ENCODE measurements at places on chromosomes 1 and 21.

DNA sequence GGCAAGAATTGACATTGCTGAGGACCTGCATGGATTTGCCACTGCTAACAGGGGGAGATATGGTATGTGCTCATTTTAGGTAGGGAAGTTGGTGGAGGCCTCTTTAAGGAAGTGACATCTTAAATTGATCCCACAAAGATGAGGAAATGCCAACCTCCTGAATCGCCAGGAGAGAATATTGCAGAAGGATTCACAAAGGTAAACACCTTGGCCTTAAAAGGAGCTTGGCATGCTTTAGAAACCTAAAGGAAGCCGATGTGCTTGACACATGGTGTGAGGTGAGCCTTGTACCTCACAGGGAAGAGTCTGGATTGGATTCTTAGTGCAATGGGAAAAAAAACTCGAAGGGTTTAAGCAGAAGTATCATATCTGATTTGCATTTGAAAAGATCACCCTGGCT is 470.5 kb upstream of the DAB1 start:
- no peak for DNase-seq

DNA sequence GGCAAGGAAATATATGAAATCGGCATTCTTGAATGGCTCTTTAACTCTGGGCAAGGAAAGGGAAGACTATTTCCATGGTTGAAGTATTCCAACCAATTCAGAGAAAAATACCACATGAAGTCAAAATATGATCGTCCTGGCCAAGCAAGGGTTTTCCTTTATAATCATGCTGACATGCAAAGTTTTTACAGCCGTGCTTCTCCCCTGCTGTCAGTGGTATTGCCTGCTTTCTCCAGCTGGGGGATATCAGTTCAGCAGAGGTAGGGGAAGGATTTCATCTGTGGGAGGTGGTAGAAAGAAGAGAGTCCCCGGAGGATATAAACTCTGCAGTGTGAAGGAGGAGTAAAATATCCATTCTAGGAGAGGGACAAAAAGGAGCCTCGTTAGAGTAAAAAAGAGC is 322.8 kb downstream of the PAPPA2 start:
- DNase-seq = peak; percentile 13

DNA sequence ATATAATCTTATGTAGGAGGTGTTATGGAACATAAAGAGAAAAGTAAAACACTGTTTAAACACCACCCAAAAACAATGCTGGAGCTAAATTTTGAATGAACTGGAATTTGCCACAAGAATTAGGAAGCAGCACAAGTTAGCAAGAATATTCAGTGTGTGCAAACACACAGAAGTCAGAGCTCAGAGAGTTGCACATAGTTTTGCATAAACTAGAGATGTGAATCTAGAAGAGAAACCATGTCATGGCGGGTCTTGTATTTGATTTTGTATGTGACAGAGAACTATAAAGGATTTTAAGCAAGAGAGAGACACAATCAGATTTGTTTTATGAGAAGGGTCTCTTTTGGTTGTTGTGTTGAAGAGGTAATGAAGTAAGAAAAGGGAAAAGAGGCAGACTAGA is 38.2 kb downstream of the SELENOF start:
- DNase-seq = no peak

DNA sequence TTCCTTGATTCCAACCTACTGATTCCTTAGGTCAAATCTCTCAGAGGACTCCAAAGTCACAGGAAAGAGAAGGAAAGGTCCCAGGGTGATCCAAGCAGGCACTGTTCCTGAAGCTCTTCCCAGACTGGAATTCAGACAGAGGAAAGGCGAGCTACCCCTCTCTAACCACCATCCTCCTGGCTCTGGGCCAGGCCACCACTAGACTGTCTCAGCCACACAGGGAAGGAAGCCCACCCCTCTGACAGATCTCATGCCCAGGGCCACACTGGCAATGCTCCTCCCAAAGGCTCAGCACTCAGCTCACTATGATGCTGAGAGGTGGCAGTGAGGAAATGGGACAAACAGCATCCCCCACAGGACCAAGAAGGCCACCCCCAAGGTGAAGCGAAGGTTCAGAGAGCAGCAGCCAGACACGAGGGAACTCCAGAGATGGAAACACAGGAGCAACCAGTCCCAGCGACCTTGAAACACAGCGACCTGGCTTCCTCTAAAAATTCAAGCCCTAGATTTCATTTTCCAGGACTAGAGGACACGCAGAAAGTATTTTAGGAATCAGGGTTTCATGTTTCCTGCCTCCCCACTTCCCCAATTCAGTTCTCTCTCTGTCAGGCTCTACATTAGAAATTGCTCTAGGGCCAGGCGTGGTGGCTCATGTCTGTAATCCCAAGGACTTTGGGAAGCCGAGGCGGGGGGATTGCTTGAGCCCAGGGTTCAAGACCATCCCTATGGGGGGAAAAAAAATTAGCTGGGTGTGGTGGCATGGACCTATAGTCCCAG is 18.8 kb downstream of the PIK3C2B start:
- DNase-seq = no peak

- no peak for DNase-seq
These were observed 12.5 kb upstream of the REN start for GRCh38 chr1:204178487-204179281.

DNA sequence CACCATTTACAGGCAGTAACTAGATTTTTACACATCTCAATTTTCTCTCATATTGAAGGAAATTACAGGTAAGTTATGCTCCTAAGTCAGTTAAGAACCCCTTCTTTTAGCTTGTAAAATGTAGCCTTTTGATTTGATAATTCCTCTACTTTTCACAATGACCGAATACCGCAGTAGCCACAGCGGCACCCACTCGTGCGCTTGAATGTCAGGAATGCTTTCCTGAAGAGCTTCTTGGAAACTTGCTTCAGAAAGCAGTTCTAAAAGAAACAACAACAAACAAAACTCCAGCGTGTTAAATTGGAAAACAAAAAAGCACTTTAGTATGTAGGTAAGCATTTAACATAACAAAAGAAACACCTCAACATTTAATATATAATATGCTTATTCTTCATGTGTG is 9.9 kb upstream of the DNTTIP2 start:
- no peak for DNase-seq

- no peak for DNase-seq
These were observed 12.4 kb downstream of the ACBD6 start for GRCh38 chr1:180489976-180490375.

GRCh38 chr1:94723894-94724293 is 96.3 kb upstream of the SLC44A3 start:
- DNase-seq = no peak

DNA sequence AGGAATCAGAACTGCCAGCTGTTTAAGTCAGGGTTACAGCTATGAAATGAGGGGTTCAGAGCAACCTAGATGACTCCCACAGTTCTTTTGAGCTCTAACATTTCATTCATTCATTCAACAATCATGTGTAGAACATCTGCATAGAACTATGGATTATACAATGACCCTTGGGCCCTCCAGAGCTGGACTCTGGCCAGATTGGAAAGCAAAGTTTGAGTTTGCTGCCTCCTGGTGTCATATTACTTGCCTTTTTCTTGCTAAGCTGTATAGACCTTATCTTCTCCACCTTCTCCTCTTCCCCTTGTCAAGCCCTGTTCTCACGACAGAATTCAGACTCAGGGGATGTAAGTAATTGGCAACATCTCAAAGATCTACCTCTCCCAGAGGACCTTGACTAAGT is 4.0 kb downstream of the CASQ2 start:
- DNase-seq = no peak

DNA sequence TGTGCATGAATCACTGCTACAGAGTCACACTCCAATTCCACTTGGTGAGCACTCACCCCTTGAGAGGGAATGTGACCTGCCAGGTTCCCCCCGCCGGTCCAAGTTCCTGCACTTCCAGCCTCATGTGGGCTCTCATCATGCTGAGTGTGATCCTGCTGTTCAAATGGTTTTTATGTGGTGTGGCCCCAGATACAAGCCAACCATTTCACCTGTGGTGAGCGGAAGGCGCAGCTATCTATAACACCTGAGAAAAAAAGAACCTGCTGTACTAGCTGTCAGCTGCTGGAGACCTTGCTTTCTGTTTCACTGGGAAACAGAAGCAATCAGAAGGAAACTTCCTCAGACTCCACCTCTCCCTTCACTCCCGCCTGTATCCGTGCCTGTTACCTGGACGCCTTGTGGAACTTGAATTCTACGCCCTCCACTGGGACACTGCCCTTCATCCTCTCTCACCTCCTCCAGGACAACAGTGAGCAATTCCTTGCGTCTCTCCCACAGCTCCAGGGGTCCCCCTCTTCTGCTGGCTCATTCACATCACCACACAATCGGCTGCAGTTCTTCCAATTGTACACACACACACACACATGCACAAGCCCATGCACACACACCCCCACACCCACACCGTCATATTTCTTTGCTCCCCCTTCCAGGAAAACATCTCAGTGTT is 64.4 kb upstream of the RPL11 start:
- DNase-seq = peak; percentile 42

DNA sequence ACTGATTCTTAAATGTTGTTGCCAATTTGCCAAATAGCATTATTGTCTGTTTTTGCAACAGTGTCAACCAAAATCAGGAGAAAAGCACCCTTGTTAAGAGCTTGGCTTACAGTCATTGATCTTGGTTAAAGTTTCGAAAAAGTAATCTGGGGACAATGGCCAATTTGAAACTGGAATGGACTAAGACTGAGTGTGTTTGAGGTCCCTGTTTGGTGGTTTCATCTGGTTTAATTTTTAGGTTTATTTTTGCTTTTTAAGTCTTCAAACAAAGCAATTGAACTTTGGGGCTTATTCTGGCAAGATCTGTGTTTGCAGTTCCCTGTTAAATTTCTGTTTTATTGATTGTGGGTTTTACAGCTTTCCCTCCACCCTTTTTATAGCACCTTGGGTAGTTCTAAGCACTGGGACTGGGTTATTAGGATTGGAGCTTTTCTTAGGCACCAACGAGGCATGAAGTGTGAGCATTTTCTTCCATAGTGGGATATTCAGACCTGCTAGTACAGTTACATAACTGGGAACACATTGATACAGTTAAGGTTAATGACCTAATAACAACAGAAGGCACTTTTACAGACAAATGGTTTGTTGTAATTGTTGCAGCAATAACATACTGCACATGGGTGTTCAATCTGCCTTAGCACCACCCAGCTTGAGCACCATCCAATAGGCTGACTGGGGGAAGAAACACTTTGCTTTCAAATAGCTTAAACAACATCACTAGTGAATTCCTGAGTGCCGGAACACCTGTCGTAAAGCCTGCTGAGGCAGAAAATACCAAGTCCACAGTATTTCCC is 40.6 kb upstream of the MAP10 start:
- peak; percentile 45 for DNase-seq

GRCh38 chr1:160006312-160006940 is 25.4 kb downstream of the PIGM start:
- DNase-seq = no peak

DNA sequence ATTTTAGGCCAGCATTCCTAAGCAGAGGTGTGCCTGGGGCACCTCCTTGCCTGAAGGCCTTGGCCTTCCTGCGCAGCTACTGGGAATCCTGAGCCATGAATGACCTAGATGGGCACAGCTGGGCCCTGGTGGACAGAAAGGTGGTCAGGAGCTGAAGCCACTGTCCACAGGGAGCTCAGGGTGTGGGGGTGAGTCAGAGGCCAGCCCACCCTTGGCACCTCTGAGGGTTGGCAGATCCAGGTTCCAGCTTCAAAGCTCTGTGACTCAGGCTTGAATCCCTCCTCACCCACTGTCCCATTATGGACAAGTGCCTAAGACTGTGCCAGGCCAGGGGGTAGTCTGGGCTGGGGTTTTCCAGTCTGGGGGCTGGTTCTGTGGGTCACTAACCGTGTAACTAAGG is 6.4 kb upstream of the EDN2 start:
- DNase-seq = no peak

DNA sequence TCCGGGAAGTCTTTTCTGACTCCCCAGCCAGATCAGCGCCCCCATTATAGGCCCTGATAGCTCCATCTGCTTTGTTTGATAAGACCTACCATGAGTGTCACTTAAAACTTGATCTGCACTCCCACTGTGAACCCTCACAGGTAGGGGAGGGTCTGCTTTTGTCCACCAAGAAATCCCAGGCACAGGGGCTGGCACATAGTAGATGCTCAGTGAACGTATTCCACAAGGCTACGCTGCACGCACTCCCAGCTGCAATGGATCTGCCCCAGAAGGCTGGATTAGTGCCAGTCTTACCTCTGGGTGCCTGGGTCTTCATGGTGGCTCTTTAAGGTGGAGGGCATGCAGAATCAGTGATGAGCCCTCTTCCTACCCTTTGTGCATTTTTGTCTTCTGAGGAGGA is 447.1 kb downstream of the PTPRU start:
- no peak for DNase-seq

GRCh38 chr1:176172215-176172614 is 34.9 kb downstream of the COP1 start:
- DNase-seq = no peak

GRCh38 chr1:199168888-199169585 is 530.2 kb downstream of the PTPRC start:
- no peak for DNase-seq

GRCh38 chr1:49351768-49352167 is 575.1 kb upstream of the BEND5 start:
- DNase-seq = no peak

DNA sequence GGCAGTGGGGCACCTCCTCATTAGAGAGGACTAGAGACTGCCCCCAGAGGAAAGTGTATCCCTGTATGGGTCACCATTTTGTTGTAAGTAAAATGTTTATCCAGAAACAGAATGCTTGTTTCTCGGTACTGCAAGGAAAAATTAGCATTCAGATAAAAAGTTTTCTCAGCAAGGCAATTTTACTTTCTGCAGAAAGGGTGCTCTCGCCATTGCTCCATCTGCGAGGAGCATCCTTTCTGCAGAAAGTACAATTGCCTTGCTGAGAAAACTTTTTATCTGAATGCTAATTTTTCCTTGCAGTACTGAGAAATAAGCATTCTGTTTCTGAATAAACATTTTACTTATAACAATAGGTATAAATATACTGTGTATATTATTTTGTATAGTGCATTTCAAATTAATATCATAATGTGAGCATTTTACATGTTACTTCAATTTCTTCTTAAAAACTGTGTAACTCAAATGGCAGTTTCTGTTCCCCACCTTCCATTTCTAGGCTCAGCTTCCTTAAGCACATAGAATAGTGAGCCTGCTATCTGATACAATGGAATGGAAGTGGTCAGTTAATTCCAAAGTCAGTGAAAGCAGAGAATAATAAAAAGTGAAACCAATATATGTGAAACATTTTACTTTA is 76.5 kb upstream of the DESI2 start:
- no peak for DNase-seq

DNA sequence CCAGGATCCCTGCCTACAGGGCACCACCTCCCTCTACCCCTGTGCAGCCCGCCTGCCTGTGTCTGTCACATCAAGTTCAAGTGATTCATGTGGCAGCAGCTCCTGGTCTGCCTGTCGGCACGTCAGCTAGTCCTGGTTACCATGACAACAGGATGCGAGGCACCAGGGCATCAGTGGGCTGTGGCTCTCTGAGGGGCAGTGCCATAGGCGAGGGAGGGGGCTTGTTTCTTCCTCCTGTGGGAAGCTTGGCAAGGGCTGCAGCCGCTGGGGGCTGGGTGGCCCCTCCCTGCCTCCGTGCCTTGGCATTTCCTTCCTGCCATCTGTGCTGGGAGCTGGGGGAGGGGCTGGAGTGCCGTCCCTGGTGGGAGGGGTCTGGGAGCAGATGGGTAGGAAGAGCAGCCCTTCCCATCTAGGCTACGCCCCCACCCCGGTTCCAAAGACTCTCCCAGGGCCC is 43.1 kb downstream of the FOXO6 start:
- DNase-seq = no peak

GRCh38 chr1:7425771-7426170 is 345.3 kb upstream of the VAMP3 start:
- DNase-seq = no peak
